ENCODE measurements at places on chromosomes 13 and 19. TPM values are rescaled to one million over a fixed set of nuclear protein-coding genes. Genes with fewer than 3 reads are reported as not detected.

The ZNF20 gene
- total RNA-seq: 8.9 TPM

The EDNRB gene
- total RNA-seq: 5.9 TPM

The WDR87 gene
- total RNA-seq: 12.1 TPM

The NCAN gene
- 3.3 TPM for total RNA-seq

The ZNF547 gene
- total RNA-seq: 7.8 TPM

The LHB gene
- total RNA-seq: 5.5 TPM

The DPY19L3 gene
- total RNA-seq: 79.9 TPM

DNA sequence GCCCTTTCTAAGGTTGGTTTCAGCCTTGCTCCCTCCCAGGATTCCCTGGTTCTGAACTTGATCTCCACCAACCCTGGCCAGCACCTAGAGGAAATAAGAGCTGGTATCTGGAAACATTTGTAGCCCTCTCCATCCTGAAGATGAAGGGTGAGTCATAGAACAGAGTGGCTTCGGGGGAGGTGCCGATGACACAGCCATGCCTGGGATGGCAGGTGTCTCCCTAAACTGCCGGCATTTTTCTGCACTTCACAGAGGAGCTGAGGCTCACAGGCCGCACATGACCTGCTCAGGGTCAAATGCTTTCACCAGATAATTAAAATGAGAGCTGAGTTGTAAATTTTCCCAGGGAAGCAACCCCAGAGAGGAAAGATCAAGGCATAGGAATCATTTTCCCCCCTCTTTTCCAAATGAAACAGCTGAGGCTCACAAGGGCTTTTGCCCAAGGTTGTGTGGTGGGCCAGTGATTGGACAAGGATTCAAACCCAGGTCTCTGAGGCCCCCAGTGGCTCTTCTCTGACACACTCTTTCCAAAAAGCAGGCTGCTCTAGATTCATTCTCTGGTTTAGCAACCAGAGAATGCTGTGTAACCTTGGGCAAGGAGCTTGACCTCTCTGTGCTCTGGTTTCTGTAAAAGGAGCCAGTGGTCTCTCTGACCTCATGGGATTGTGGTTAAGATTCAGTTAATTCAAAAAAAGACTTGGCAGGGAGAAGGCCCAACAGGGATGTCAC lies 1.2 kb upstream of the SLC25A42 start:
- no peaks in the 10 kb centered on the region for H3K36me3 ChIP-seq
- no peaks in the 10 kb centered on the region for H3K27me3 ChIP-seq
- H3K4me3 ChIP-seq: peak overlapping the region; percentile 45
- no peak for DNase-seq

GRCh38 chr13:72170571-72170970 lies 303.6 kb upstream of the DACH1 start:
- H3K27me3 ChIP-seq: no peaks in the 10 kb centered on the region
- no peak overlapping the region for H3K27ac ChIP-seq
- H3K4me1 ChIP-seq: no peaks in the 10 kb centered on the region
- no peak overlapping the region for H3K4me3 ChIP-seq
- H3K36me3 ChIP-seq: no peaks in the 10 kb centered on the region

GRCh38 chr19:41298348-41298964 lies 11.5 kb upstream of the CCDC97 start:
- peak overlapping the region; percentile 81 for H3K27ac ChIP-seq
- peaks cover 33% of the 10 kb centered on the region for H3K4me1 ChIP-seq
- H3K4me3 ChIP-seq: no peak overlapping the region
- peak; percentile 49 for DNase-seq
- peaks cover 3% of the 10 kb centered on the region for H3K36me3 ChIP-seq

DNA sequence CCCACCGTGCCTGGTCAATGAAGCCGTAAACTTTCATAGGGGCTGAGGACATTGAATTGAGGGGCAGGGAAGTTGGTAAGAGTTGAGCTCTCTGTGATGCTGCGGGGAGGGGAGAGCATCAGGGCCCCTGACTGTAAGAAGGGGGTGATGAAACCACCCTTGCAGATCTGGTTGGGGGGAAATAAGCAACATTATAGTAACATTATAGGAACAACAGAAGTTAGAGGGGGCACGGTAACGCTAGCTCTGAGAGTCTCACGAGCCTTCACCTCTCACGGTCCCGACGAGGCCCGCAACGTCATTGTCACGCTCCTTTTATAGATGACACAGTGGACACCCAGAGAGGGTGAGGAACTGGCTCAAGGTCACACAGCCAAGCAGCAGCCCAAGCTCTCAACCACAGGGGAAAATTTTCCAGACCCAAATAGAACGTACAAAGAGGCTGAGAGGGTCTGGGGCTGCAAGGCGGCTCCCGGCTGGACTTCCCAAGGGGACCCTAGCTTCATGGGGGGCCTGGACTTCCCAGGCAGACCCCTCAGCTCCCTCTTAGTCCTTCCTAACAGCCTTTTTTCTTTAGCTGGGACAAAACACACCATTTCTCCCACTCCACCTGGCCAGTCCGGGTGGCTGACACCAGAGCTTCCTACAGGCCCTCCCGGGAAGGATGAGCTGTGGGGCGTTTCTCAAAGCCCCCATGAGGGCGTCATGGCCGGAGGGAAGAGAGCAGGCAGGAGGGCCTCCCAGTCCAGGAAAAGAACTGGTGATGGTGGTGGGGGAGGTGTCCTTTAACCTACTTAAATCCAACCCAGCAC lies 4.1 kb downstream of the TLE5 start:
- H3K4me1 ChIP-seq: peaks cover 64% of the 10 kb centered on the region
- H3K27me3 ChIP-seq: no peaks in the 10 kb centered on the region
- peak overlapping the region; percentile 97 for H3K27ac ChIP-seq
- no peaks in the 10 kb centered on the region for H3K36me3 ChIP-seq

- H3K27ac ChIP-seq: no peak overlapping the region
- H3K27me3 ChIP-seq: no peaks in the 10 kb centered on the region
- H3K36me3 ChIP-seq: no peaks in the 10 kb centered on the region
- H3K4me1 ChIP-seq: peaks cover 18% of the 10 kb centered on the region
Measured at GRCh38 chr19:11425719-11426457, 6.8 kb upstream of the RGL3 start.

- H3K4me3 ChIP-seq: no peak overlapping the region
- no peak overlapping the region for H3K27ac ChIP-seq
Measured at GRCh38 chr13:97231829-97232196, 9.7 kb downstream of the MBNL2 start.

GRCh38 chr13:34207872-34208271 lies 389.9 kb downstream of the RFC3 start:
- DNase-seq: no peak
- no peak overlapping the region for H3K4me3 ChIP-seq
- H3K36me3 ChIP-seq: no peaks in the 10 kb centered on the region
- no peaks in the 10 kb centered on the region for H3K27me3 ChIP-seq

GRCh38 chr13:40231311-40231710 lies 435.1 kb downstream of the FOXO1 start:
- no peaks in the 10 kb centered on the region for H3K4me1 ChIP-seq
- H3K4me3 ChIP-seq: no peak overlapping the region
- DNase-seq: no peak
- no peak overlapping the region for H3K27ac ChIP-seq
- no peaks in the 10 kb centered on the region for H3K36me3 ChIP-seq

GRCh38 chr13:75870397-75870903 lies 234.3 kb downstream of the LMO7 start:
- no peak for DNase-seq
- peak overlapping the region; percentile 40 for H3K4me3 ChIP-seq
- no peaks in the 10 kb centered on the region for H3K36me3 ChIP-seq

DNA sequence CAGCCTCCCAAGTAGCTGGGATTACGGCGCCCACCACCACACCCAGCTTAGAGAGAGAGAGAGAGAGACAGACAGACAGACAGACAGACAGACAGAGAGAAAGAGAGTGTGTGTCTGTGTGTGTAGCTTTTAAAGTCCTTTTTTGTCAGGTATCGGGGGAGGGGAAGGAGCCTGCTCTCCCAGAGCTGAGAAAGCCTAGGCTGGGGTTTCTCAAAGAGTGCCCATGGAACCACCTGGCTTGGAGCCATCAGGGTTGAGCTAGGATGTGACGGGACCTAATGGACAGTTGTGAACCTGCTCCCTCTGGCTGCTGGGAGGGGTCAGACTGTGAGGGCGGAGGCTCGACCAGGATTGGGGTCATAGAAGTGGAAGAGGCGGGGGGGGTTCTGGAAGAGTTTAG lies 16.6 kb downstream of the RFX1 start:
- H3K27ac ChIP-seq: no peak overlapping the region
- peaks cover 21% of the 10 kb centered on the region for H3K4me1 ChIP-seq
- H3K27me3 ChIP-seq: no peaks in the 10 kb centered on the region
- no peaks in the 10 kb centered on the region for H3K36me3 ChIP-seq

- H3K4me3 ChIP-seq: peak within 1 kb of the TSS; percentile 73
- no peaks in the 10 kb centered on the region for H3K4me1 ChIP-seq
- no peaks in the 10 kb centered on the region for H3K36me3 ChIP-seq
- peak within 1 kb of the TSS; percentile 55 for H3K27ac ChIP-seq
Measured at GRCh38 chr13:36919833-36920615, at the start of gene SMAD9. Gene SMAD9, minus strand, starts transcription at chr13:36920238. Its CDS starts 40,549 bp downstream, at chr13:36879689.

GRCh38 chr13:50208826-50209335 lies 193.6 kb downstream of the KCNRG start:
- DNase-seq: peak; percentile 36
- no peaks in the 10 kb centered on the region for H3K27me3 ChIP-seq
- H3K4me1 ChIP-seq: peaks cover 3% of the 10 kb centered on the region
- no peak overlapping the region for H3K4me3 ChIP-seq
- peak overlapping the region; percentile 21 for H3K27ac ChIP-seq
- no peaks in the 10 kb centered on the region for H3K36me3 ChIP-seq

DNA sequence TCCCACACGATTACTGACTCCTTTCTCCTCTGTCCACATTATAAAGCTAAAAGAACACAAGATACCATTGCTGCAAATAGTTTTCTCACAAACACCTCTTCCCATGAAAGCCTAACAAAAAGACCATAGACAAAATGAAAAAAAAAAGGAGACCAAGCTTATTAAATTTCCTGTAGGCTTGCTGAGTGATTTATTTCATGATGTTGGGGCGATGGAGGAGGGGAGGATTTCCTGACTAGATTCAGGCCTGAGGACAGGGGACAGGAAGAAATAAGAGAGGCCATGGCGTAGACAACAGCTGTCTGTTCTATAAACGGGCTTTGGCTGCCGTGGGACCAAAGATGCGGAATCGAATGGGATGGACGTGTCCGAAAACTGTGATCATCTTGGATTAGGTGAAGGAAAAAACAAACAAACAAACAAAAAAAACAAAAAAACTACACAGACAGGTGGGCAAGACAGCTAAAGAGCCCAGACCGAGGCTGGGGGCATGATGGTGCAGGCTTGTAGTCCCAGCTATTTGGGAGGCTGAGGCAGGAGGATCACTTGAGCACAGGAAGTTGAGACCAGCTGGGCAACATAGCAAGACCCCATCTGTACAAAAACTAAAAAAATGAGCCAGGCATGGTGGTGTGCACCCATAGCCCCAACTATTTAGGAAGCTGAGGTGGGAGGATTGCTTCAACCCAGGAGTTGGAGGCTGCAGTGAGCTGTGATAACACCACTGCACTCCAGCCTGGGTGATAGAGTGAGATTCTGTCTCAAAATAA lies 5.3 kb downstream of the TMPRSS9 start:
- no peak for DNase-seq
- H3K27me3 ChIP-seq: no peaks in the 10 kb centered on the region
- no peak overlapping the region for H3K27ac ChIP-seq
- H3K4me1 ChIP-seq: no peaks in the 10 kb centered on the region
- no peaks in the 10 kb centered on the region for H3K36me3 ChIP-seq

DNA sequence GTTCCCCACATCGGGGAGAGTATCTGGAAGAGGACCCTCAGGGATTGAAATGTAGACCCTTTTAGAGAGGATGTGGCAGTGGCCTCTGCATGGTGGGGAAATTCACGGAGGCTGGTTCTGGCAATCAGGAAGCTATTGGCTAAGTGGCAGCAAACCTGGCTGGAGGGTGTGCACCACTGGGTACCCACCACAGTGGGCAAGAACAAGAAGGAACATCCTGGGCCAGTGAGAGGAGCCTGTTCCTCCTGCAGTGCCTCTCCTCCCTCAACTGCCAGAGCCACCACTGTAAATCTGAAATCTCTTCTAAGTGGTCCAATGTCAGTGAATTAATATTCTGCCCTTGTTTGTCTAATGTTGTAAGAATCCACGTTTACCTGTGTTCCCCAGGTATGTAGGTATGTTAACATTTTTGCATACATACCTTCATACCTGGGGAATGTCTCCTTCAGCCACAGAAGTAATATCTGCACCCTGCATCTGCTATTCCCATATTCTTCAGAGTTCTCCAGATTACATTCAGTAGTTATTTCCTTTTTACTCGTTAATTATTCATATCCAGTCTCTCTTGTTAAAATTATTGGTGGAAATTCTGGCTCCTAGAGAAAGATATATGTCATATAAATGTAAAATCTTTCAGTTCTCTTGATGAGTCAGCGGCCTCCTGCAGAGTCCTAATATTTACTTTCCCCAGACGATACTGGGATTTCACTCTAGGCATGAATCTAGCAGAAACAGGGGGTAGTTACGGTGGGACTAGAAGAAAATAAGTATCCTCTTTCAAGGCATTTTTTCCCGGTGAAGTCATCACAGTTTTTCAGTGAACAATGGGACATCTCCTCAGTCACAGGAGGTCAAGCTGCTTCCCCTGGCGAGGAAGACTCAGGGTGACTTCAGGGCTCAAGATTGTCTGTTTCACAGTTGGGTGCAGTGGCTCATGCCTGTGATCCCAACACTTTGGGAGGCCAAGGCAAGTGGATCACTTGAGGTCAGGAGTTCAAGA lies 148.3 kb downstream of the MYO16 start:
- no peaks in the 10 kb centered on the region for H3K36me3 ChIP-seq
- DNase-seq: no peak
- no peaks in the 10 kb centered on the region for H3K4me1 ChIP-seq
- no peak overlapping the region for H3K27ac ChIP-seq

DNA sequence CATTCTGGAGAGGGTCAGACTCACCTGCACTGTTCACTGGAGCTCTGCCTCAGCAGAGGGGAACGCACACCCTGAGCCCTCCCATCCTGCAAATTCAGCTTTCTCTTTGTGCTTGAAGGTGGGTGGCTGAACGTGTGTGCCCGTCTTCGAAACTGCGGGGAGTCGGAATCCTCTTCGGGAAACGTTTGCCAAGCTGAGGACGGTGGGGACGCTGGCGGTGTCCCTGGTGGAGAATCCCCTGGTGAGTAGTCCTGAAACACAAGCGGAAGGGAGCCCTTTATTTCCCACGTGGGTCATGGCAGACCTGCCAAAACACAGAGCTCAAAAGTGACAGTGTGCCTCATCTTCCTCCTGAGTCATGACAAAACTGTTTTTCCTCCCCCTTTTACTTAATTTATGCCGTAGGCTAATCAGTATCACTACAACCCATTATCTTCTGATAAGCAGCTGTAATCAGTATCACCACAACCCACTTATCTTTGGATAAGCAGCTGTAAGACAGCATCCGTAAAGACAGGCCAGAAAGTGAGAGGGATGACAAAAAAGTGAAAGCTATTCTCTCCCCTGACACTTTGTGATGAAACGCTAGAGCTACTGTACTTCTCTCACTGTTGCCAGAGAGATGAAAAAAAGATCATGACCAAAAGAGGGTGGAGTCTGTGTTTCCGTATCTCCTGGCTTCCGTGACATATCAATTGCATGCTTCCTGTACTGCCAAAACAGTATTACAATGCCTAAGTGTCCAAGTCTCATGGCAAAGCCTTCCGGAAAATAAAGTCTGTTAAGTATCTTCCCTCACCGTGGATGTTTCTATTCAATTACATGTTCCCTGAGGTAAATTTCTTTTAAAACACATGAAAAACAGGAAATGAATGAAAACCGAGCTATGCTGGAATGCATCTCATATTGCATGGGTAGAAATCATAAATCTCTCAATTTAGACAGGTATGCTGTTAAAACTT lies 155.5 kb downstream of the TBC1D4 start:
- peaks cover 4% of the 10 kb centered on the region for H3K4me1 ChIP-seq
- no peak overlapping the region for H3K4me3 ChIP-seq
- H3K36me3 ChIP-seq: no peaks in the 10 kb centered on the region
- no peaks in the 10 kb centered on the region for H3K27me3 ChIP-seq
- H3K27ac ChIP-seq: no peak overlapping the region

GRCh38 chr19:29547361-29547960 lies 21.7 kb downstream of the VSTM2B start:
- no peaks in the 10 kb centered on the region for H3K36me3 ChIP-seq
- H3K4me3 ChIP-seq: no peak overlapping the region
- no peaks in the 10 kb centered on the region for H3K4me1 ChIP-seq
- H3K27ac ChIP-seq: no peak overlapping the region
- no peaks in the 10 kb centered on the region for H3K27me3 ChIP-seq
- no peak for DNase-seq

Data from testis (tissue), 5 donors.